NCI-H2107 (cell line): ENCODE measurements at places on chromosomes 3 and 15.

DNA sequence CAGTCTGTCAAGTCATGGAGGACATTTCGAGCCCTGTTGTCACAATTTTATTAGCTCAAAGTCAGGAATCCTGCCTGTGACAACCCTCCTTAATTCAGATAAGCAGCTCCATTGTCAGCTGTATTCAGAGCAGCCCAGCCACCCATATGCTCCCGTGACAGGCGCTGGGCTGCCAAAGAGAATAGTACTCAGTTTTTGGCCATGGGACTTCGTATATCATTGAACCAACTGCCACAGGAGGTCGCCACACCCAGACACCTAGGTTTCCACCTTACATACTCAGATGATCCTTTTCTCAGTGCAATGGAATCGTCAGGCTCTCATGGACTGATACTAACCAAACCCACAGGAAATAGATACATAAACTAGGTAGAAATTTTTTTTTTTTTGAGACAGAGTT is 100.2 kb downstream of the C3orf70 start:
- DNase-seq, result no peak

DNA sequence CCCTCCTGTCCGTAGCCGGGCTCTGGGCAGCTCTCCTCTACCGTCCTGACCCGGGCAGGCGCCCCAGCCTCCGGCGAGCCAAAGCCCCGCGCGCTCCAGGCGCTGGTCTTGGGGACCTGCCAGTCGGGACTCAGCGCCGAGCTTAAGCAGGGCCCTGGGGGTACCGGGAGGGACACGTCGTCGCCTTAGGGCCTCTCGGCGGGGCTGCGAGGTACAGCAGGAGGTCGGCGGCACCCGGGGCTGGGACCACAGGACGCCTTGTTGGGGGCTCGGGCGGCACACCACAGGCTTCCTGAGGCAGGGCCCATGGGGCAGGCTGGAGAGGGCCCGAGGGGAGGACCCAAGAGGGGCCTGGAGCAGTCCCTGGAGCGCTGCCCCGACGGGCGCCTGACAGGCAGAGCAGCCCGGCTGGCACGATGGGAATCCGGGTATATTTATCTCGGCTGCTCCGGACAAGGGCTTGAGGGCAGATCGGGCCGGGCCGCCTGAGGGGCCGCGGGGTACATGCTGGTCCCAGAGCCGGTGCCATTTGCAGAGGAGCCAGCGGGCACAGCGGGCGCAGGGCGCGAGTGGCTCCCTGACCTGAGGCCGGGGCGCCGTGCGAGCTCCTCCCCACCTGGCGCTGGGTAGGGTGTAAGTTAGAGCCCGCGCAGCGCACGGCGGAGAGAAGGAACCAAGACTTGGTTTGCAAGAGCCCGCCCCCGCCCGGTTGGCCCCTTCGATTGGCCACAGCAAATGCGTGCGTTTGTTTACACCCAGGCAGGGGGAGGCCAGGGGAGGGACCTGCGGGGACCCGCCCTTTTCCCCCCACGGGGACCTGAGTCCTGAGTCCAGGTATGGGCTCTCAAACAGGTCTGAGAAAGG is 574 bp downstream of the SLC38A3 start:
- no peak for DNase-seq

- no peak for DNase-seq
Observed at GRCh38 chr3:161409069-161409468, 37.8 kb upstream of the SPTSSB start.

DNA sequence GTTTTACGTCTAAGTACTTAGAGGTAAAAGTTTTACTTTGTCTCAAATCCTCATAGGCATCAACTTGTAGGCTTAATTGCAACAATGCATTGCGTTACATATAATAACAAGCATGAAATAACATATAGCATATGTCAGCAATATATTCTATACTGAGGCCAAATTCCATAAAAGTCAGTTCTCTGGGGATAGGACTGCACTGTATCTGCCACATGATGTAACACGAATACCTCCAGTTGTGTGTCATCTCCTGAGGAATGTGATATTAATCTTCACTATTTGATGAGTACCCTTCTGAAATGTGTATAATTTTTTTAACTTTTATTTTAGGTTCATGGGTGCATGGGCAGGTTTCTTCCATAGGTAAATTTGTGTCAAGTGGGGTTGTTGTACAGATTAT is 126.4 kb downstream of the IMPG2 start:
- DNase-seq, result no peak

GRCh38 chr3:143795874-143796273 is 52.4 kb downstream of the SLC9A9 start:
- DNase-seq, result no peak

DNA sequence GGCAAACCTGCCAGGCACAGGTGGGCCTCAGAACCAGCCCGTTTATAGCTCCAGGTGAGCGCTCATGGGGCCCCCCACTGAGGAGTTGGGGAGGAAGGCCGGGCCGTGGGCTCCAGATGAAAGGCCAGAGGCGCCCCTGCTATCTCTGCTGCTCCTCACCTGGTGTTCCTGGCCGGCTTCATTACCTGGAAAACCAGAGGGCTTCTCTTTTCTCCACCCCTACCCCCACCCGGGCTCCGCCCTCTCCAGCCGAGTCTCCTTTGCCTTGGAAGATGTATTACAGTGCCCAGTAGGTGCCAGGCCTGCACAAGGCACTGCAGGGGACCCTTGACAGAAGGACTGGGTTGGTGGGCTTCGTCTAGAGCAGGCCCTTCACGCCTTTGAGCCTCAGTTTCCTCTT is 111.4 kb downstream of the WNT7A start:
- no peak for DNase-seq

DNA sequence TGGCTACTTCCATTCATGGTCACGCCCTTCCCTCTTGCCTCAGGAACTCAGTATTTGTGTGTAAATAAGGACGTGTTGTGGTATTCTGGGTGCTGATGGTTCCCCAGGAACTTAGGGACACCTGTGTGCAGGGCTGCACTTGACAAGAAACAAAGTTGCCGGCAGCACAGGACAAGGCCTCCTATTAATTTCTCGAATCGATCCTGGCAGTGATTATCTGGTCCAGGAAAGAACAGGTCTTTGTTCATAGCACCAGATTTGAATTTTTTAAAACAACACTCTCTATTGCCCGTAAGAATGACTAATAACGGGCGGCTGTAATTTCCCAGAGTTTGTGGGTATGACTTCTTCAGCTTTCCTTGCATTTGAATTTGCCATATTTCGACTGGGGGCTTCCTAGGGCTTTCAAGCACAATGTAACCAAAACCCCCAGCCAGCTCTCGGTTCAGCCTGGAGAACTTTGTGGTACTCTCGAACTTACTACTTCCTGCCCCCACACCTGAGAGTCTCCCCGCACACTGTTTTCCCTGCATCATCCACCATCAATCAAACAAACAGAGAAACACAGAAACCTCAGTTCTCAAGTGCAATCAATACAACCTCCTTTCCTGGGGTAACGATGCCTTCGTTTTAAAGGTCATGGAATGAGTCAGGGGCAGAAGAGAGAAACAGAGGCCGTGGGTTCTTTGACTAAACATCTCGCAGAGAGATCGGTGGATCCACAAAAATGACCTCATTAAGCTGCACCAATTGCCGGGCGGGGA is 241.7 kb upstream of the ICE2 start:
- DNase-seq, result no peak

DNA sequence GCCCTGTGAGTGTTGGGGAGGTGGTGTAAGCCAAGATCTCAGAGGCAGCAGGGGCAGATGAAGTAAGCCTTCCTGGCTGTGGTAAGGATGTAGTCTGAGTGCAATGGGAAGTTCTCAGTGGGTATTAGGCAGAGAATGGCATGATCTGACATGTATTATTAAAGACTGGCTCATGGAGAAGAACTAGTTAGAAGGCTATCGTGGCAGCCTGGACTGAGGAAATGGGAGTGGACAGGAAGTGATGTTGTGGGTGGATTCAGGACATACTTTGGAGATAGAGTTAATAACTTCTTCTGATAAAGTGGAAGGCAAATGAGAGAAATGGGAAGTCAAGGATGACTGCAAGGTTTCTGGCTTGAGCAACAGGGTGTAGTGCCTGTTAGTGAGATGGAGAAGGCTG is 250.9 kb upstream of the CFAP20DC start:
- no peak for DNase-seq

DNA sequence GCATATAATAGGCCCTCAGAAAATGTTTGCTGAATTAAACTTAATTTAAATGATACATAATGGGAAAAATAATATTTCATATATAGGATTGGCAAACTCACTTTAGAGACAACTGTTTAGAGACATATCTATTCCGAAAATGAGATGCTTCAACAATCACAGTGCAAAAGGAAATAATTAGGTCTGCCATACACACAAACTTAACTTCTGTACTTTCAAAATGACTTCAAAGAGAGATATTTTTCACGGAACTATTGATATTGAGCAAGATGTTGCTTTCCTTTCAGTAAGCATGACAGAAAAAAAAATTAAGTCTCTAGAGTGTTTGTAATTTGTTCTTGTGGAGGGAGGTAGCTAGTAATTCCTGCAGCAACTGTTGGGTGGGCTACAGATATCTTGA is 769.5 kb downstream of the TUSC7 start:
- no peak for DNase-seq
